Fibroblast of skin of right quadriceps (primary cell): ENCODE measurements at places on chromosomes 3 and 15.

- no peak for DNase-seq
These were observed 32.6 kb downstream of the GYG1 start for GRCh38 chr3:149023951-149024350.

GRCh38 chr3:66442254-66443117, 58.3 kb downstream of the LRIG1 start:
- DNase-seq = peak; percentile 84

DNA sequence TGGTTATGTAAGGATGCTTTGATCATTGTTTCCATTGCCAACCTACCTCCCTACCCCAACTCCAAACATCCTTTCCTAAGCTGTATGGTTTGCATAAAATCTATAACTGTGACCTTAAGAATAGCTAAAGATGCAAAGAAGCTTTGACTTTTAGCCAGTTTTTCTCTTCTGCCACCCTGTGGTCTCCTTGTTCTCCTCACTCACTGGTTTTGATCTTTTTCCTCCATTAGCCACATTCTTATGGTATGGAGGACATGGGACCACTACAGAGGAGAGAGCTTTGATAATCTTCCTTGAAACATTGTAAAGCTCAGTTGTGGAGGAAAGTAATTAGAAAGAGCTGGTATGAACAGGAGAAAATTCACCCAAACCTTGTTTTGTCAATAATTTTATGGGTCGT, 115.9 kb downstream of the NEK11 start:
- peak; percentile 9 for DNase-seq

DNA sequence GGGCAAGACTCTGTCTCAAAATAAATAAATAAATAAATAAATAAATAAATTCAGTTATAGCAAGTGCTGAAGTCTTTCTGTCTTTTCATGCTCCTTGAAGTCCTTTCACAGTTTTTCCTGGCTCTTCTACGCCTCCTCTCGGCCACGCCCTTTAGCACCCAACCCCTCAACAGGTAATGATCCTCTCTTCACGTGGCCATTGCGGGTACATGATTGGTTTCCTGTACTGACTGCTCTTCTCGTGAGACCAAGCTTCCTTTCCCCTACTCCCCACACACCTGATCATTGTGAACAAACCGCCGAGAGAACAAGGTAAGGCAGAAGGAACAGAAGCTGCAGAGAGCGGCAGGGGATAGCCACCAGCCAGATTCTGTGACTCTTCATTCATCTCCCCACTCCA, 2.3 kb upstream of the ZNF774 start:
- DNase-seq = no peak

DNA sequence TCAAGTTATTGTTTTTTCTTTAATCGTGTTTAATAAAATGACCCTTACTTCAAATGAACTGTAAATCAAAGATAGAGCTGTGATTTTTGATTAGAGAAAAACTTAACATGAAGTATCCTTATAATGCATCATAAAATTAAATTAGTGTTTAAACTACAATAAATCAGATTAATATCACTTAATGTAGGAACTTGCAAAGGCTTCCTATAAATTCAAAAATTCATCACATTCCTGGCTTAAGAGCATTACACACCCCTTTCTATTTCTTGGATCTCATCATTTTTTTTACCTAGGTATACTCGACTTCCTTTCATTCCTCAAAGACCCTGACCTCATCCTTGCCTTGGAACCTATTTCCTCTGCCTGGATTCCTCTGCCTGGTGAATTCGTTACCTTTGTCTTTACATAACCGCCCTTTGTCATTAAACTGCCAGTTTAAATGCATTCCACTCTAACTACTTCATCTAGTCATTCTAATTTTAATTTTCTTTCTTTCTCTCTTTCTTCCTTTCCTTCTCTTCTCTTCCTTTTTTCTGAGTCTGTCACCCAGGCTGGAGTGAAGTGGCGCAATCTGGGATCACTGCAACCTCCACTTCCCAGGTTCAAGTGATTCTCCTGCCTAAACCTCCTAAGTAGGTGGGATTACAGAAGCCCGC, 1244.5 kb downstream of the OTOL1 start:
- no peak for DNase-seq

DNA sequence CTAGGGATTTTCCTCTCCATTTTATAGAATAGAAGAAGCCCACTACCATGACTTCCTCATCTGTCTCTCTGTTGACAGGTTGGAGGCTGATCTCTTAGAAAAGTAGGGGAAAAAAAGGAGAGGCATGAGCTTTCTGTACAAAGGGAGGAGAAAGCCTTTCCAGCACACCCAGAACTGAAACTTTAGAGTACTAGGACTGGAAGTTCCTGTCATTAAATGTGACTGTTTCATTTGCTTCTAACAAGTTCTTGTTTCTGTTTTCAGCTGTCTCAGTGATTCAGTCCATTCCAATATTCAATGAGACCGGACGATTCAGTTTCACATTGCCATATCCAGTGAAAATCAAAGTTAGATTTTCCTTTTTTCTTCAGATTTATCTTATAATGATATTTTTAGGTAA, 39.0 kb downstream of the INTS14 start:
- no peak for DNase-seq

DNA sequence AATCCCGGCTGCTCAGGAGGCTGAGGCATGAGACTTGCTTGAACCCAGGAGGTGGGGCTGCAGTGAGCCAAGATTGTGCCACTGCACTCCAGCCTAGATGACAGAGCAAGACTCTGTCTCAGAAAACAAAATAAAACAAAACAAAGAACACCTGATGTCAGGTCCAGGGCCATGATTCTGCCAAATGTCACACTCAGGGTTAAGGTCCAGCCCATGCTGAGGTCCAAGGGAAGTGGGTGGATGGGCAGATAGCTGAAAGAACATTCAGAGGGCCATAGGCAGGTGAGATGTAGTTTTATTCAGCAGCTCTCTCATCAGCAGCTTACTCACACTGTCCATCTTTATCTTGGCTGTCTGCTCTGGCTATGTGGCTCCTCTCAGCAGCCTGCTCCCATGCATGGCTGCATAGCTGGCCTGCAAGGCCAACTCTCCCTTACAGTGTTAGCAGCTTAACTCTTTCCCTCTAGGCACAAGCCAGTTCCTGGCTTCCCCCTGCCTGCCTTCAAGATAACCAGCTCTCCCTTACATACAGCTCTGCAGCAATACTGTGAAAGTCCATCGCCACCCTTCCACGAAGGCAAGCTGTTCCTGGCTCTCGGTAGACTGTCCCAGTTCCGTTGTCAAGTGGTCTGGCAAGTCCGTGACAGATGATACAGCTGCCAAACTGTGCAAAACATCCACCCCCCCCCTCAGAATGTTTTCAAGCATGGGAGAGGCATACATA, 62.4 kb upstream of the SIAH2 start:
- no peak for DNase-seq

GRCh38 chr15:66214246-66214645, 39.3 kb downstream of the MEGF11 start:
- DNase-seq = no peak

GRCh38 chr3:187728248-187728647, 17.0 kb downstream of the BCL6 start:
- DNase-seq = no peak

- DNase-seq = no peak
These were observed 27.3 kb downstream of the NEO1 start for GRCh38 chr15:73079565-73079964.

DNA sequence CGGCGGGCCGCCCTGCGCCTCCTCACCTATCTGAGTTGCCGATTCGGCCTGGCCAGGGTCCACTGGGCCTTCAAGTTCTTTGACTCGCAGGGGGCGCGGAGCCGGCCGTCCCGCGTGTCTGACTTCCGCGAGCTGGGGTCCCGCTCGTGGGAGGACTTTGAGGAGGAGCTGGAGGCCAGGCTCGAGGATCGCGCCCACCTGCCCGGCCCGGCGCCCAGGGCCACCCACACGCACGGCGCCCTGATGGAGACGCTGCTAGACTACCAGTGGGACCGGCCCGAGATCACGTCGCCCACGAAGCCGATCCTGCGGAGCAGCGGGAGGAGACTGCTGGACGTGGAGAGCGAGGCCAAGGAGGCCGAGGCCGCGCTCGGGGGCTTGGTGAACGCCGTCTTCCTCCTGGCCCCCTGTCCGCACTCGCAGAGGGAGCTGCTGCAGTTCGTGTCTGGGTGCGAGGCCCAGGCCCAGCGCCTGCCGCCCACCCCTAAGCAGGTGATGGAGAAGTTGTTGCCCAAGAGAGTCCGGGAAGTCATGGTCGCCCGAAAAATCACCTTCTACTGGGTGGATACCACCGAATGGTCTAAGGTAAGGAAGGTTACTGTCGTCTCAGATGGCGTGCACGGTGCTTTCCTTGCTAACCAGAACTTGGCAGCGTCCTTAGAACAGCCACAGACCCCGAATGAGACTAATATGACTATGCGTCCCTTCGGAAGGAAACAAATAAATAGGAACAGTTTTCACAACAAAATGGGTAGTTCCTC, 567 bp downstream of the TICRR start:
- DNase-seq = peak; percentile 6

DNA sequence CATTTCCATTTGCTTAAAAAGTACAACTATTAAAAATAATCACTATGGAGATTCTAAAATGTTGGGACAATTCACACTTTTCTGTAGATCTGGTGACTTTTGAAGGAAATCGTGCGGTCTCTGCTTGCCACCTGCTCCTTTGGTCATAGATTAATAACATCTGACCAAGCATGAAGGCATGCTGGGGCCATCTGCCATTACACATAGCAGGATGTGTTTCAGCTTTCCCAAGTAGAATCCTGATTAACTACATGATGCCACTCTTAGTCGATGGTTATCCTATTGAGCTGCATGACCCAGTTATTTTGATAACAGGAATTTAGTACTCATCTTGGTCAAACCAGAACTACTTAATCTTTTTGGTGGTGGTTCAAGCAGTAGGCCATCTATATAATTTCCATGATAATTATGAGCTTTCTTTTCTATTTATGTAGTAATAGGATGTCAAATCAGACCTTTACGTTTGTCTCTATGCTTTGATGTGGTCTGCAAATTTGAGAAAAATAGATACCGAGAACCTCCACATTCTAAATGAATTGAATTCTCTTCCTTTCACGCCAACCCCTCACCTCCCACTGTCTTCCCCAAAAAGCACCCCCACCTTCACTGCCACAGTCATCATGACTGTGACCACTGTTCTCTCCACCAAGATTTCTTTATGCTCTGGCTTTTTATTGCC, 158.1 kb downstream of the DIPK2A start:
- no peak for DNase-seq

- peak; percentile 46 for DNase-seq
These were observed 180.5 kb downstream of the TCF12 start for GRCh38 chr15:57098896-57099295.

GRCh38 chr3:183576487-183577107, 21.1 kb upstream of the KLHL6 start:
- peak; percentile 52 for DNase-seq

- peak; percentile 63 for DNase-seq
These were observed 101.6 kb downstream of the ZIC4 start for GRCh38 chr3:147304756-147305155.

DNA sequence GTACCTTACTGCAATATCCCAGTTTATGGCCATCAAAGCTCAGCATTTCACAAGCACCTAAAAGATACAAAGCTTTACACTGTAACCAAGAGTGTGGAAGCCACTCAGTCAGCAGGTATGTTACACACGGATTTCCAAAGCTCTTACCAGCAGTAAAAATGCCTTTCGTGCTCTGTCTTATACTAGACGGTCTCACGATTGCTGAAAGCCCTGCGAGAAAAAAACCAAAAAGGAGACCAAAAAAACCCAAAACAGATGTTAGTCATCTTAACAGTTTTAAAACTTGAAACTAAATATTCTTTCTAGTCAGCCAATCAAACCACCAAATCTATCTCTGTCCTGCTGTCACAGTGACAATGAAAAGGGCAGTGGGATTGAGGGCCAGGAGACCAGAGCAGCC, 39.0 kb downstream of the TAMM41 start:
- peak; percentile 45 for DNase-seq

DNA sequence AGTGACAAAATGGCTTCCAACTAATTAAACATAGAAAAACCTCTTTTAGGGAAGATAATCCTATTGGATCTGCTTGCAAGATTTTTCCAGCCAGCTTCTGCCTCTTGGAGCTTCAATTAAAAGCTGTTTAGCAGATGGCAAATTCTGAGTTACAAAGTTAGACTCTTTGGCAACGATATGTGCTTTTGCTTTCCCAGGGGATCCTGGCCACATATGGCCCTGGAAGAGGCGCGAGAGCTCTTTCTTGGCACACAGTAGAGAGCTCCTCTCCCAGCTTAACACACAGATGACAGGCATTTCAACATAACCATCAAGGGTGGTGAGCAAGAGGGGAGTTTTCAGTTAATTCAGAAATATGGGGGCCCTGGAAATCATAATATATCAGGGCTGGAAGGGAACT, 41.6 kb upstream of the GALNT15 start:
- peak; percentile 87 for DNase-seq
